ENCODE measurements at places on chromosomes 4 and X.

DNA sequence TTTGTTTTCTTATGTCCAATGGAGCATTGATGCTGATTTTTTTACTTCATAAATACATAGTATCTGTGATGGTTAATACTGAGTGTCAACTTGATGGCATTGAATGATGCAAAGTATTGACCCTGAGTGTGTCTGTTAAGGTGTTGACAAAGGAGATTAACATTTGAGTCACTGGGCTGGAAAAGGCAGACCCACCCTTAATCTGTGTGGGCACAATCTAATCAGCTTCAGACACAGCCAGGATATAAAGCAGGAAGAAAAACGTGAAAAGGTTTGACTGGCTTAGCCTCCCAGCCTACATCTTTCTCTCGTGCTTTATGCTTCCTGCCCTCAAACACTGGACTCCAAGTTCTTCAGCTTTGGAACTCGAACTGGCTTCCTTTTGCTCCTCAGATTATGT, 230.6 kb upstream of the SPRY1 start:
- no peak for DNase-seq

DNA sequence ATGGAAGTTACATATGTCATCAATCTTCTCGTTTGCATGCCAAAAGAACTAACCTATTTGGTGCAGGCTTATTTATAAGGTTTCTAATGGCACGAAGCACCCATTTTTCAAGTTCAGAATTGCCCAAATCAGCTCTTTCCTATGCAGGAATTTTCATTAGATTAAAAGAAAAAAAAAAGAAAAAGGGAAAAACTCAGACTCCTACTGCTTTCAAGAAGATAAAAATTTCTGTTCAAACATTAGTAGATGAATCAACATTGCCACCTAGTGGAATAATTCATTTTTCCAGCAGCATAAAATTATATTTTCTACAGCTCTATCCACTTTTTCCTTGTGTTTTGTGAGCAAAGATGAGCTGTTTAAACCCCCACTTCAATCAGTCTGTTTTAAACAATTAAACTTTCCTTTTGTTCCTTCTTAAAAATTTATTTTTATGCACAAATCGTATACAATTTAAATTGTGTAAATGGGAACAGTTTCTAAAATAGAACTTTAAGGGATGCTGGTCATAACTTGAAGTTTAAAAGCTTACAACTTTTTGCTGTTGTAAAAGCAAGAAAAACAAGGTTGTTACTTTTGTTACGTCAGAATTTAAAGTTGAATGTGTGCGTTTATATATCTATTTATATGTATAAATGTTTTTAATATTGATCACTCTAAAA, 309.9 kb downstream of the ARAP2 start:
- peak; percentile 61 for DNase-seq

DNA sequence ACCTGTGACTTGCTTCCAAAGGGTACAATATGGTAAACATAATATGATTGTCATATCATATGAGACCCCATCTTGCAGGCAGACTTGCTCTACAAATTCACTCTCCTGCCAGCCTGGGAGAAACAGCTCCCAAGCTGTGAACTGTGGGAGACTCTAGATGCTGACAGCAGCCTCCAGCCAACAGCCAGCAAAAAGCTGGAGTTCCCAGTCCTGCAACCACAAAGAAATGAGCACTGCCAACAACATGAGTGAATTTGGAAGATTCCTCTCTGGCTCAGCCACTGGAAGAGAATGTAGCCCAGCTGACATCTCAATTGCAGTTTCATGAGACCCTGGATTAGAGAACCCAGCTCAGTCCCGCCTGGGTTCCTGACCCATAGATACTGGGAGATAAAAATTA, 145.4 kb downstream of the QDPR start:
- no peak for DNase-seq

GRCh38 chrX:47514533-47515235, 31.7 kb upstream of the ZNF41 start:
- no peak for DNase-seq

- no peak for DNase-seq
Observed at GRCh38 chrX:22134681-22135080, 102.6 kb downstream of the PHEX start.

DNA sequence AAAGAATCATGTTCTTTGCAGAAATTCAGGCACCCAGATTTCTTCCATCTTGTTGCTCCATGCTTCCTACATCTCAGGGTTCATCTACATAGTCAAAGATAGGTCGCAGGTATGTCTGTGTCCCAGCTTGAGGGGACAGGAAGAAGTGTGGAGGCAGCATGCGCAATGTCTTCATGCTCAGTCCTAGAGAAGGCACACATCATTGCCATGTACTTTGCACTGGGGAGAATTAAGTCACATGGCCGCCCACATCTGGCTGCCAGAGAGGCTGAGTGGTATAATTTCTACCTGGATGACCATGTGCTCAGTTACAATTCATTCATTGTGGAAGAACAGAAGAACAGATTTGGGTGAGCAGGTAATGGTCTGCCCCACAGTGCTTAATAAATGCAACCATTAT, 54.1 kb downstream of the GAB1 start:
- DNase-seq: no peak
